ENCODE measurements at places on chromosomes 13 and 19.

- no peak for DNase-seq
Measured at GRCh38 chr13:22103046-22104027, 432.5 kb downstream of the FGF9 start.

GRCh38 chr19:12513531-12514061 is 29.0 kb upstream of the ZNF709 start:
- DNase-seq: no peak

GRCh38 chr13:27933580-27934328 is 14.0 kb downstream of the PDX1 start:
- no peak for DNase-seq

- DNase-seq: no peak
Measured at GRCh38 chr13:75639454-75639853, 3.3 kb downstream of the LMO7 start.

DNA sequence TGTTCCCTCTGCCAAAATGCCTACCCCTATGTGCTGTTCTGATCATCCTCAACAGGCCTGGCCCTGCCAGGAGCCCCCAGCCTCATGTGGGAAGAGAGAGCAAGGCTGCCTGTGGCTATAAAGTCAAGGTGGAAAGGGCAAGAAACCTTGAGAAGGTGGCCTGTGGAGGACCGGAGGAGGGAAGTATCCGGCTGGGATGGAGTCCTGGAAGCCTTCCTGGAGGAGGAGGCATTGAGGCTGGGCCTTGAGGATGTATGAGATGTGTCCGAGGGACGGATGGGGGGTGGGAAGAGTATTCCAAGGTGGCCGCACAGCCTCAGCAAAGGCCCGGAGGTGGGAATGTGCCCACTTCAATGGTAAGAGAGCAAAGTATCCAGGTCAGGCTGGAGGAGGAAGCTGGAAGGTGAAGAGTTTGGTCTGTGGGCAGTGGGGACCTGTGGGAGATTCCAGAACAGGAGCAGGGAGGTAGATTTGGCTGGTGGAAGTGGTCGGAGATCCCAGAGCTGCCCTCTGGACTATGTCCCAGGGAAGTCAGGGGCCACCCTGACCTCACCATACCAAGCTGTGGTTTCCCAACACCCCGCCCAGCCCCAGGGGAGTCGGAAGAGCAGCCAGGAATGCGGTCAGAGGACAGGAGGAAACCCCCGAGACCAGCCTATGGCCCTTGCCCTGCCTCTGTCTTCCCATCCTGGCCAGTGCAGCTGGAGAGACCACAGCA is 3.0 kb upstream of the PLIN4 start:
- no peak for DNase-seq

- no peak for DNase-seq
Measured at GRCh38 chr13:33649212-33649878, 168.6 kb upstream of the RFC3 start.

DNA sequence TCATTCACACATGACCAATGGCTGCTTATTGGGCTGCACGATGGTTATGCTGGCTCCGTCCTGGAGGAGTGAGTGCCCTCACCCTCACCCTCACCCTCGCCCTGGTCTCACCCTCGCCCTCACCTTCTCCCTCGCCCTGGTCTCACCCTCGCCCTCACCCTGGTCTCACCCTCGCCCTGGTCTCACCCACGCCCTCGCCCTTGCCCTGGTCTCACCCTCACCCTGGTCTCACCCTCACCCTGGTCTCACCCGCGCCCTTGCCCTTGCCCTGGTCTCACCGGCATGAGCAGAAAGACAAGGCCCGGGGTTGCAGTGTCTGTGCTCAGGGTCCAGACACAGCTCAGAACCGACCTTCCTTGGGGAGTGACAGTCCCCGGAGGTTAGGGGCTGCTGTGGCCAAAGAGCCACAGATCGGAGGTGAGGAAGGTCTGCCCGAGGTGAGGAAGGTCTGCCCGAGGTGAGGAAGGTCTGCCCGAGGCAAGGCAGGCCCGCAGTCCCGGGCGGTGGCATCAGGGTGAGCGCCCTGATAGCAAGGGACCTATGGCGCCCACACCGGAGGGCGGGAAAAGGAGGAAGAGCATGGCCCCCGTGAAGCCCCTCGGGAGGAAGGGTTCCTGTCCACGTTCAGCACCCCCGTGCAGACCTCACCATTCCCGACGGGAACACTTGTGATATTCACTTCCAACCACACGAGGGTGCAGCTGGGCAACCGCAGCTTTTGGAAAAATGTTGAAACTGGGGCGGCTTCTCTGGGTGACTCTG is 65.6 kb downstream of the MCF2L start:
- no peak for DNase-seq

- DNase-seq: no peak
Measured at GRCh38 chr19:1923319-1923718, 17.7 kb upstream of the CSNK1G2 start.

GRCh38 chr19:11984986-11985385 is 20.1 kb downstream of the ZNF763 start:
- no peak for DNase-seq

DNA sequence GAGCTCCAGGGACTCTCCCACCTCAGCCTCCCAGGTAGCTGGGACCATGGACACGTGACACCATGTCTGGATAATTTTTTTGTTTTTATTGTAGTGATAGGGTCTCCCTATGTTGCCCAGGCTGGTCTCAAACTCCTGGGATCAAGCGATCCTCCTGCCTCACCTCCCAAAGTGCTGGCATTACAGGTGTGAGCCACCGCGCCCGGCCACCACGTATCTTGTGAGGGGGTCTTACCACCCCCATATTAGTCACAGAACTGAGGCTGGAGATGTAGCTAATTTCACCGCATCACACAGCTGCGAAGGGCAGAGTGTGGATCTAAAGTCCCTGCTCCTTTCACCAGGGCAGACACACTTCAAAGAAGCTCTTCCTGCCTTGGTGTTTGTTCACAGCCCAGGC is 211.8 kb upstream of the SOX1 start:
- DNase-seq: no peak

GRCh38 chr13:73081256-73081915 is 22.6 kb downstream of the KLF5 start:
- no peak for DNase-seq

DNA sequence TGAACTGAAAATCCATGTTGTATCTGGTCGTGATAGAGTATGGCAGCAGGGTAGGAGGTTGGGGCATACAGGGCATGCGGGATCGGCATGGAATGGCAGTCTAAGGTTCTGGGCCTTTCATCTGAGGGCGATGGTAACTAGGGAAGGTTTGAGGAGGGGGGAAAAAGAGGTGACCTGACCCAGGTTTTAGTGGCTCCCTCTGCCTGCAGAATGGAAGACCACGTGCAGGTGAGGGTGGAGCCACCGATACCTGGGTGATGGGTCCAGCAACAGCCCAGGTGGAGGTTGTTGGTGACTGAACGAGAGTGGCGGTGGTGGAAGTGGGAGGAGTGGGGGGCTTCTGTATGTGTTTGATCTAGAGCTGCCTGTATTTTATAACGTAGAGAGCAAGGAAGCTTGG is 3.8 kb downstream of the ZNF749 start:
- DNase-seq: no peak

GRCh38 chr13:32811297-32811800 is 204.9 kb upstream of the KL start:
- DNase-seq: no peak

GRCh38 chr19:38304866-38305429 is 897 bp downstream of the C19orf33 start:
- no peak for DNase-seq

GRCh38 chr19:5103812-5104410 is 135.0 kb downstream of the KDM4B start:
- DNase-seq: no peak

GRCh38 chr13:47066226-47066625 is 169.4 kb upstream of the HTR2A start:
- no peak for DNase-seq

- DNase-seq: no peak
Measured at GRCh38 chr13:70747262-70747661, 639.0 kb upstream of the KLHL1 start.

DNA sequence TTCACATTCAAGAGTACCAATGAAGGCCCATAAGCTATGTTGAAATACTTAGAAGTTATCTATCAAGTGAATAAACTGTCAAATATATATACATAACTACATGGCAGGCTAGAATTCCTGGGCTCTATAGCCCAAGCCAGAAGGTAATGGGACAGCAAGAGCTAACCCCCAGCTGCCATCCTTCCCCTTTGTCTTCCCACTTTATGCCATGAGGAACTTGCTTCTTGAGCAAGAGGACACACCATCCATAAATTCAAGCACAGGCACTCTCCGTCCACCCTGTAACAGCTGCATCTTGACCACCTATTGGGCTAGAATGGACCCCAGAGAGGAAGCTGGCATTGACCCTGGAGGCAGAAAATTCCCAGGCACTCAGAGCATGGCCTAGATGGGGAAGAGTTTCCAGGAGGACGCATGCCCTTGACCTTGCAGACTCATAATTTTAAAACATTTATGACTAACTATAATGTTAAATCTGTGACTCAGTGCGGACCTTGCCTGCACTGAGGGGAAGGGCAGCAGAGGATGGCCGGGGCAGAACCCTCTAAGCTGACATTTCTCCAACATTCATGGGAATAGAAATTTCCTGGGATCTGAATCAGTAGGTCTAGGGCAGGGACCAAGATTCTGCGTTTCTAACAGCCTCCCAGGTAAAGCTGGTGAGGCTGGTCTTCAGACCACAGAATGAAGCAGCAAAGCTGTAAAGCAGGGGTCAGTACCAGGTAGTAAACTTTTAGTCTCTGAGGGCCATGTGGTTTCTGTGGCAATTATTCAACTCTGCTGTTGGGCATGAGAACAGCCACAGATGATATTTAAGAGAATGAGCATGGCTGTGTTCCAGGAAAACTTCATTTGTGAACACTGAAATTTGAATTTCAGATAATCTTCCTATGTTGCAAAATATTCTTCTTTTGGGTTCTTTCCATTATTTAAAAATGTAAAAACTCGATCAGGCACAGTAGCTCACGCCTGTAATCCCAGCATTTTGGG is 71.4 kb upstream of the CLDN10 start:
- DNase-seq: no peak

DNA sequence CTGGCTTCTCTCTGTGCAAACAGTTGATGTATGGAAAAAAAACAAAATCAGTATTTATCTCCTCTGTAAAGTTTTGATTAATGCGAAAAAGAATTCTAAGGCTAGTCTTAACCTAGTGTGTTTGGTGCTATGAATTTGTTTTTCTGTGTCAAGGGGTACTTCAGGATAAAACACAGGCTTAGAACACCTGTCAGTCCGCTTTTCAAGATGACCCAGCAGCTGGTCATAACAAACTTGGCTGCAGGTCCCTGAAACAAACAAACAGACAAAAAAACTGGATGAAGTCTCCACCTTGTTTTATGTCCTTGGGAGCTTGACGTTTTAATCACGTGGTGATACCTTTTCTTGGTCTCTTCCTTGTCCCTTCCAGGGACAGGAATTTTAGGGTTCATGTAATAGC is 689.3 kb downstream of the UQCRFS1 start:
- DNase-seq: no peak

DNA sequence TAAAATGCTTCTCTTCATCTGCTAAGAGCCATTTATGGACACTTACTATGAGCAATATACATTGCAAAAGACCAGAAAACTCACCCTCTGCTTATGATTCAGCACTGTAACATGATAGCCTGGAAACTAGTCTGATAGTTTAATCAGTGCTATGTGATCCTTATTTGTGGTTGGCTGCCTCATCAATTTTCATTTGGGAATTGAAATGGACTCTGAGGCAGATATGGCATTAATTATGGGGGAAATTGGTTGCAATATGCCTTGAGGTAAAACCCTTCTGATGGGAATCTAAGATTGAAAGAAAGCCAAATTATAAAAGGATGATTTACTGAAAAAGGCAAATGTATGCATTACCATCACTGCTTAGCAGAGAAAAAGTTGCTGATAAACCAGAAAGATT is 33.5 kb downstream of the FAM216B start:
- no peak for DNase-seq

DNA sequence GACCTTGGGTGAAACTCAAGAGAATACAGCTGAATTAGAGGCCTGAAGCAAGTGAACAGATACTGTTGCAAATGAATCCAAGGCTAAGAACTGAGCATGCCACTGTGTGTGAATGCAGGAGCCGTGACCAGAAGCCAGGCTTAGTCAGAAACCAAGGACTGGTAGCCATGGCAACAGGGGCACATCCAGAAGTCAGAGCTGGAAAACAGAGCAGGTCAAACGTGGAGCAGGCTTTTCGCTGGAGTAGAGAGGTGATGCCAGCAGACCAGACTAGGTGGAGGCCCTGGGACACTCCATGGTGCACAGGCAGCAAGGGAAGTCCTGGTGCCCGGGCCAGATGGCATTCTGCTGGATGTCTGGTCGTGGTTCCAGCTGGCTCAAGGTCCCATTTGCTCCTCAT is 564.1 kb downstream of the PCDH9 start:
- DNase-seq: no peak

GRCh38 chr13:50060718-50061117 is 45.5 kb downstream of the KCNRG start:
- no peak for DNase-seq

DNA sequence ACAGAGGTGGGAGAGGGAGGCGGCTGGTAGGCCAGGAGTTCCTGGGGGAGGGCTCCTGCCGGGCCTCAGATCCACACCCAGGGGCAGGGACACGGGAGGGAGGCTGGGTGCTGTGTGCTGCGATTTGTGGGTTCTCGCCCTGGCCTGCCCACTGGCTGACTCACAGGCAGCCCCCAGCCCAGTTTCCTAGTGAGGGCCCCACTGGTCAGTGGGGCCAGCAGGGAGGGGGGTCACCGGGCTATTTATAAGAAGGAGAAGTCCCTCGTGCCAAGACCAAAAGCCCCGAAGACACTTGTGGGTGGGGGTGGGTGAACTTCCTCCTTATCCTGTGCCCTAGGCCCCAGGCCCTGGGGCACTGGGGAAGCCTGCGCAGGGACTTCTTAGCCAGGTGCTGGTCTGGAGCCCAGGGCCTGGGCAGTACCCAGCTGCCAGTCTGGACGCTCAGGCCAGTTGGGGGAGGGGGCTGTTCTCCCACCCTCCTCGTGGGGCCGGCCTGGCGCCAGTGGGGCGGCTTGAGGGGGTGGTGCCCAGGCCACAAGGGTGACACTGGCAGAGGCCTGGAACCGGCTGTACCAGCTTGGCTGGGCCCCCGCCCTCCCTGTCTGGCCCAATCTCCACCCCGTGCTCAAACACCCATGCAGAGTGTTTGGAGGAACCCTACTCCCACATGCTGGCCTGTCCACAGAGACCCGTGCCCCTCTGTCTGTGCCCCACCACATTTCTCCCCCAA is 5.0 kb upstream of the JUNB start:
- peak; percentile 83 for DNase-seq

DNA sequence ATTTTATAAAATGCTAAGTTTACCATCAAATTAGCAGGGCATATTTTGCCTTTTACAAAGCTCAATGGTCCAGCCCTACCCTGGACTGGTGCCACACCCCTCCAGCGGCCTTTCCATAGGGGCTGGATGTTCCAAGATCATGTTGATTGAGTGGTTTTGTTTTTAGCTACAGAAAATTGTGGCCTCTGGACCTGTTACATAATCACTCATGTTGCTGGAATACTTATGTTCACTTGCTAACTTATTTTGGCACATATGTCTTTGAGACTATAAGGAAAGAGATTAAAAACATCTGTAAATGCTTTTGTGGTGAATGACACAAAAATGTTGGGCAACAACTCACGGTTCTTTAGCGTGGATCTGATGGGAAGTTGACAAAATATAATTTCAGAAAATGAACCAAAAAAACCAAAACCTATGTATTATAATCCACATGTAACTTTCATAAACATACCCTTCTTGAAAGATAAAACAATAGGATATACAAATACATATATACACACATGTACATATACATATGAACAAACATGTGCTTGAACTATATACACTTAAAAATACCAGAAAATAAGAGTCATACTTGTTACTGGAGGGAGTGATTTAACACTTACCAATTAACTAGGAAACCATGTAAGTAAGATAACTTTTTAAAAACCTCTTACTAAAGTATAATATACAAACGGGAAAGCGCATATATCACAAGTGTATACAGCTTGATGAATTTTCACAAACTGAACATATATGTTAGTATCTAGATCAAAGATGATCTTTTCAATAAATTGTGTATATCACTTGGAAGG is 46.6 kb upstream of the SLC15A1 start:
- DNase-seq: no peak
